ENCODE measurements at places on chromosomes 16 and 17.

DNA sequence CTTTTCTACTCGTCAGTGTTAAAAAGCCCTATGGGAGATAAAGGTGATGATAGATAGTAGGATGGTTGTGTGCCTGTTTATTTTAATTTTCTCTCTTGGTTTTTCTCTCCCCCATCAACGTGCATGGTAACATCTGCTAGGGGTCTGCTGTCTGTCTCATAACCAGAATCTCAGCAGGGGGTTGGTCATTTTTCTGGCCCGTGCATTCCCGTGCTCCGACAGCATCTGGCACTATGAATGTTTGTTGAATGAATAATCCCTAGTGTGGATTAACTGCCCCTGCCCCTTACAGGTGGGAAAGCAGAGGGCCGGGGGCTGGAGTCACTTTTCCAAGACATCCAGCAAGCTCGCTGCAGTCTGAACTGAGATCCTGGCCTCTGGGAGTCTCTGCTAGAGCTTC lies 6.3 kb downstream of the CA5A start:
- DNase-seq, result no peak

- DNase-seq, result no peak
Measured at GRCh38 chr17:78014646-78015045, 56.1 kb downstream of the TNRC6C start.

GRCh38 chr17:72476575-72476986 lies 355.8 kb downstream of the SOX9 start:
- no peak for DNase-seq

DNA sequence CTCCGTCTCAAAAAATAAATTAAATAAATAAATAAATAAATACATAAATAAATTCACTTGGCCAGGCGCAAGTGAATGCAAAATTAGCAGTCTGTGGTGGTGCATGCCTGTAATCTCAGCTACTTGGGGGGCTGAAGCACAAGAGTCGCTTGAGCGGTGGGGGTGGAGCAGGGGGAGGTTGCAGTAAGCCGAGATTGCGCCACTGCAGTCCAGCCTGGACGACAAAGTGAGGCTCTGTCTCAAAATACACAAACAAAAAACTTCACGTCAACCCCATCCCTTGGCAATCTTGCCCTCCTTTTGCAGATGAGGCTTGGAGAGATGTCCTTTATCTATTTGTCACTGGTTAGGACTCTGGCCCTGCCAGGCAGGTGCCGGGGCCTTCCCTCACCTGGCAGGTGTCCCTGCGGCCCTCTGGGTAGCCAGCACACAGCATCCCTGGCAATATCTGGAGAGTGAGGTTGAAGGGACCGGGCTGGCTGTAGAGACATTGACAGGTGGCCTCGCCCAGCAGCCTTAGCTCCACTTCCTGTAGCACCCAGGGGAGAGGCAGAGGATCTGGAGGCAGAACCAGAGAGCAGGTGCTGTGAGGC lies 4.4 kb downstream of the PRSS36 start:
- no peak for DNase-seq

DNA sequence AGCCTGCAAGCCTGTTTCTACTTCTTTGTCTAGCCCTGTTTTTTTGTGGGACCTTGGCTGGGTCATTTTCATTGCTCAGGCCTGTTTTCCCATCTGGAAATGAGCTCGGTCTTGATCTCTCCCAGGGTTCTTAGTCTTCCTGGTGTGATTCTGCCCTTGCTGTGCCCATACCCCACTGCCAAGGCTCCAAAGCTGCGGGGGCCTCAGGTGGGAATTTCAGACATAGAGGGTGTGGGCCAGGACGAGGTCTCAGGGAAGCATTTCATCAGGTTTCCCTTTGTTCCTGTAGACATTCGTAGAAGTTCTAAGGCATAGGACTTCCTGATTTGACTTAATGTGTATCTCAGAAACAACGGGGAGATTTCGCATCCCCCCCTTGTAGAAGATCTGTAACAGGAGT lies 5.8 kb downstream of the MPRIP start:
- DNase-seq, result no peak

DNA sequence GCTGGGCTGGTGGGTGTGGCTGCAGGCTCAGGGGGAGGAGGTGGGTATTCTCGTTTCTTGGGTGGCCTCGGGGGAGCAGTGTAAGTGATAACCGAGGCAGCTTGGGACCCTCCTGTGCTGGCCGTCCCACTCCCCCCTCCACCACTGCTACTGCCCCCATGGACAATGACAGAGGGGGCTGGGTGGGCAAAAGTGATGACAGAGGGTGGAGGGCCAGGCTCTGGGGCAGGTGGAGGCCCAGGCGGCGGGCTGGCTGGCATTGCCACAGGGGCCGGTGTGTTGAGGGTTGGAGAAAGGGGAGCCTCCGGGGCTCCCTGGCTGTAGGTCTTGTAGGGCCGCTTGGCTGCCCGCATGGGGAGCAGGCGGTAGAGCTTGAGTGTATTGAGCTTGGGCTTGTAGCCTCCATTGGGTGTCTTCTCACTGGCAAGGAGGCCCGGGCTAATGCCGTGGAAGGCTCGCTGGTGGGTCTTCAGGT lies 16.0 kb downstream of the ZBTB4 start:
- no peak for DNase-seq

GRCh38 chr16:50268352-50268751 lies 2.0 kb downstream of the ADCY7 start:
- no peak for DNase-seq

DNA sequence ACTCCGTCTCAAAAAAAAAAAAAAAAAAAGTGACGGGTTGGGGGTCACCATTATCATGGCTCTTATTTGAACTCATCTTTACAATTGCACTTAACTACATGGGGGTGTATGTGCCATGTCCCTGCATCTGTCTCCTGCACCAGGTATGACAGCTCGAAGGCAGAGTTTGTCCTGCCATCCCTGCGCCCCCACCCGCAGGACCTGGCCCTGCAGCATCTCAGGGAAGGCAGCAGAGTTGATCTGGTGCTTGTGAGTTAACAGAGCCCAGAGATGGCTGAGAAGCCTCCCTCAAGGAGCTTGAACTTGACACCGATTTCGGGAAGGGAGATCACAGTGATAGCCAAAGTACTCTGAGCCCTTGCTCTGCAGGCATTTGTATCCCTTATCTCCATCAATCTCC lies 44.8 kb downstream of the C16orf82 start:
- DNase-seq, result no peak

DNA sequence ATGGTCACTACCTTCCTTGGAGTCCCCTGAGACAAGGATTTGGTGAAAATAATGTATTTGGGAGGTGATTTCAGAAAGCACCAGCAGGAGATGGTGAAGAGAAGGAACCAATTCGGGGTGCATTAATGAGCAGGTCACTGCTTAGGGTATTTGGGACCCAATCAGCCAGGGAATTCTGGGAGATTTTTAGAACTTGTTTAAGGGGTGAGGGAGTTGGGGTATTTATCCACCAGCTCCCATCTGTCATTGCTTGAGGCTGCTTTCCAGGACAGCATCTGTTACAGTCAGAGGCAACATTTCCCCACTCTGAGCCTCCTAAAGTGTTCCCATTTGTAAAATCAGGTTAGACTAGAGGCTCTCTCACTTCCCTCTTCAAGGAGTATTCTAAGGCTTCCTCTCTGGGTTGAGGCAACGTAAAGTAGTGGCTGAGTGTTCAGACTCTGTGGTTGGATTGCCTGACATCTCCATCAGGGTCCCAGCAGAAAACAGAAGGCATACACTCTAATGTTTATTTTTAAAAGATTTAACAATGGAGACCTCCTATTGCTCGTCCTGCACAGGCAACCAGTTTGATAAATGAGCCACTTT lies 60.9 kb downstream of the CLEC19A start:
- no peak for DNase-seq

DNA sequence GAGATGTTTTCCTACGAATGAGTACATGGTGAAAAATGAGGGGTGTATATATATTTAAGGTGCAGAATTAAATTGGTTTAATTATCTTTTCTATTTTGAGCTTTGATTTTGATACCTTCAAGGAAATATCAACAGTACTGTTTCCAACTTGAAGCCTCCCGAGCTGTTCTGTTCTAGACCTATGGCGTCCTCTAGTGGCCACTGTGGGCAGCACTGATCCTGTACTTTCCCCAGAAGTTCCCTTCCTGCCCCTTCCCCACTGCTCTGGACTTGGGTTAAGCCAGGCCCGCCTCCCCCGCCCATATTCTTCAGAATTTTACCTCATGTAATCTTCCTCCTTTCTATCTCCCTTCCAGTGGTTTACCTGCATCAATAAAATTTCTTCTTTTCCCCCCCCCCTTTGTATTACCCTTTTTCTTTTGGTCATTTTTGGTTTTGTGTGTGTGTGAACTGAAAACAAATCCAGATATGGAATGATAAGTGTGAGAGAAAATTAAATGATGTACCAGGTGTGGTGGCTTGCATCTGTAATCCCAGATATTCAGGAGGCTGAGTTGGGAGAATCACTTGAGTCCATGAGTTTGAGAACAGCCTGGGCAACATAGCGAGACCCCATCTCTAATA lies 1643.5 kb downstream of the TP53TG3F start:
- DNase-seq, result no peak

DNA sequence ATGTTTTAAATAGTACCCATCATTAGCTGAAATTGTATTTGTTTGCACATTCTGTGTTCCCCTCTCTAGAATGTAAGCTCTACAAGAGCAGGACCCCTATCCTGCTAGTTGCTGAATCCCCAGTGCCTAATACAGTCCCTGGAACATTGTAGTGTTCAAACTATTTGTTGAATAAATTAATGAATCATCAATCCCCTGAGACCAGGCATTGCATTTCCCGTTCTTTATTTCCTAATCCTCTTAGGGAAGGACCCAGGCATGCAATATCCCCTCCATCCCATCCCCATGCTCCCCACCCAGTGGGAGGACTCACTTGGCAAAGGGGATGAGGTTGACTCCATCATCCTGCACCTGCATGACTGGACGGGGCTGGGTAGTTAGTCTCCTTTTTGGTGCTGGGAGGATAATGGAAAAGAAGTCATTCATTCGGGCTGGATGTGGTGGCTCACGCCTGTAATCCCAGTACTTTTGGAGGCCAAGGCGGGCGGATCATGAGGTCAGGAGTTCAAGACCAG lies 3.2 kb downstream of the INCA1 start:
- DNase-seq, result no peak

- no peak for DNase-seq
Measured at GRCh38 chr17:56314026-56314425, 160.8 kb downstream of the ANKFN1 start.

GRCh38 chr16:595942-596735 lies 6.3 kb downstream of the RAB40C start:
- no peak for DNase-seq

DNA sequence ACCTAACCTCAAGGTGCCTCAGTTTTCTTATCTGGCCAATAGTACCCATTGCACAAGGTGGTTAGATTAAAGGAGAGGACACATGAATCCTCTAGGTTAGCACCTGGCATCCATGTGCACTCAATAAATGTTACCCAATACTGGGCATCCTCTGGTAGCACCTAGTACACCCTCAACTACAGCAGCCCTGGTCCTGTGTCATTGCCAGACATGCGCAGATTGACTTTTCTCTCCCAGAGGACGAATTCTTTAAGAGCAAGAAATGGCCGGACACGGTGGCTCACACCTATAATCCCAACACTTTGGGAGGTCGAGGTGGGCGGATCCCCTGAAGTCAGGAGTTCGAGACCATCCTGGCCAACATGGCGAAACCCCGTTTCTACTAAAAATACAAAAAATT lies 7.3 kb downstream of the DUSP3 start:
- DNase-seq, result no peak

DNA sequence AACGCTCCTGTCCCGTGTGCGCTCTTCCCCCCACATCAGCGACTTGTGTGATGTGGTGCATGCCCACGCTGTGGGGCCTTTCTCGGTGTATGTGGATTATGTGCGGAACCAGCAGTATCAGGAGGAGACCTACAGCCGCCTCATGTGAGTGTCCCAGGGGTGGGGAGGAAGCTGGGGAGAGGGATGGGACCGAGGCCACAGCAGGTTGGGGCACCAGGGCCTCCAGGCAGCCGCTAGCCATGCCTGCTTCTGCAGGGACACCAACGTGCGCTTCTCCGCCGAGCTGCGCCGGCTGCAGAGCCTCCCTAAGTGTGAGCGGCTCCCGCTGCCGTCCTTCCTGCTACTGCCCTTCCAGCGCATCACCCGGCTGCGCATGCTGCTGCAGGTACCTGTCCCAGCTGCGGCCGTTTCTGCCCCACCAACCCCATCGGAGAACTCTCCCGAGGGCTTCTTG lies 5.8 kb downstream of the ARHGEF15 start:
- no peak for DNase-seq

GRCh38 chr17:7238420-7239090 lies 702 bp downstream of the PHF23 start:
- DNase-seq, result no peak

DNA sequence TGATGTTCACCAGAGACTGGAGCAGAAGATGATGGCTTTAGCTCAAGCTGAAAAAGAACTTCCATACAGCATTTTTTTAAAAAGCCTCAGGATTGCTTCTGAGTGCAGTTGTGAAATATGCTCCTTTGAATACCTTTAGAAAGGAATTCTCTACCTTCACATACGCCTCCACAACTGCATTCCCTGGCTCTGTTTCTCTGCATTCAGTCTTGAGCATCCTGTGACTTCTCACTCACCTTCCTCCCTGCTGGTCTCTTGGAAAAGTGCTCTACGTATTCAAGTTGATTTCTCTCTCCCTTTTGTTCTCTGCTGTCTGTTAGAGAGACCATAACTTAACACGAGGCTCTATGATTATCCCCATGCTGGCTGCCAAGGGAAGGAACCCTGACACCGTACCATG lies 34.5 kb downstream of the HS3ST2 start:
- no peak for DNase-seq

GRCh38 chr17:17170346-17170985 lies 35.7 kb downstream of the PLD6 start:
- DNase-seq, result no peak

DNA sequence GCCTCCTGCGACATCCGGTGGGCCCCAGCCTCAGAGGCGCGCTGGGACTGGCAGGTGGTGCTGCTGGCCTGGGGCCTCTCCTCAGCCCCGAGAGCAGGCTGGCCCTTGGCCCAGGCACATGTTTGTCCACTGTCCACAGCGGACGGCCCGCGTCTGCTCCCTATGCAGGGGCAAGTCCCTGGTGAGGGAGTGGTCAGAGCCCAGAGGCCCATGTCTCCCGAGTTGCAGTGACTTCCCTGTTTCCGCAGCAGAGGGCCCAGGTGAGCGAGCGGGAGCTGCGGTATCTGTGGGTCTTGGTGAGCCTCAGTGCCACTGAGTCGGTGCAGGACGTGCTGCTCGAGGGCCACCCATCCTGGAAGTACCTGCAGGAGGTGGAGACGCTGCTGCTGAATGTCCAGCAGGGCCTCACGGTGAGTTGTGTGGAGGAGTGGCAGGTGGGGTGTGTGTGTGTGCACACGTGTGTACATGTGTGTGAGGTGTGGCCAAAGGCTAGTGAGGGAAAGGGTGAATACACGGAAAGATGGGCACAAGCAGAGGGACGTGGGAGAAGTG lies 10.4 kb downstream of the IL34 start:
- no peak for DNase-seq

GRCh38 chr17:78341559-78342448 lies 18.1 kb downstream of the SOCS3 start:
- DNase-seq, result peak; percentile 81

DNA sequence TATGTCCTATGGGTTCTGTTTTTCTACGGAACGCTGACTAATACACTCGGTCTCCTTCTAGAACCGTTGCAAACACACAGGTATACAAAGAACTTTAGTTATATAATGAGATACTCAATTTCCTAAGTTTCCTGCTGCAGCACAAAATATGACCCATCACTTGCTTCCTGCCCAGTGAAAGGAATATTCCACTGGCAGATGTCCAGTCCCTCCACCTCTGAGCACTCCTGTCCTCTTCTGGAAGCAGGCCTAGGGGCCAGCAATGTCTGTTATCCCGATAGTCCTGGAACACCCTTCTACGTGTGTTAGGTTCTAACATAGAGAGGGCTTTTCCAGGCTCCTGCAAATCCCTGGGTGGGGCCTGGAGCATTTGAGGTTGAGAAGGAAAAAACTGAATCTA lies 32.7 kb downstream of the ADAMTS18 start:
- no peak for DNase-seq

GRCh38 chr16:88007321-88007731 lies 56.1 kb downstream of the BANP start:
- no peak for DNase-seq
